ENCODE measurements at places on chromosomes 2 and 18. TPM values are rescaled to one million over a fixed set of nuclear protein-coding genes. Genes with fewer than 3 reads are reported as not detected.

The RGPD4 gene
- total RNA-seq = not detected

The RNF125 gene
- 4.6 TPM for total RNA-seq

The CHRNG gene
- not detected for total RNA-seq

The MYO5B gene
- total RNA-seq = 13.5 TPM

The ASNSD1 gene
- total RNA-seq = 48.2 TPM

The FBXO15 gene
- 1.8 TPM for total RNA-seq

The CD8A gene
- 3.4 TPM for total RNA-seq

The CAVIN2 gene
- 15.0 TPM for total RNA-seq

The GAL3ST2 gene
- total RNA-seq = 2.2 TPM

- no peaks in the 10 kb centered on the region for H3K27me3 ChIP-seq
- H3K27ac ChIP-seq = no peak overlapping the region
- no peaks in the 10 kb centered on the region for H3K4me1 ChIP-seq
- no peak overlapping the region for H3K4me3 ChIP-seq
- no peaks in the 10 kb centered on the region for H3K36me3 ChIP-seq
These were observed 152.4 kb downstream of the DYSF start for GRCh38 chr2:71605781-71606241.

- no peak for DNase-seq
- no peak overlapping the region for H3K4me3 ChIP-seq
- no peaks in the 10 kb centered on the region for H3K27me3 ChIP-seq
- H3K4me1 ChIP-seq = peaks cover 14% of the 10 kb centered on the region
These were observed 167.6 kb downstream of the AFF3 start for GRCh38 chr2:99974682-99975375.

DNA sequence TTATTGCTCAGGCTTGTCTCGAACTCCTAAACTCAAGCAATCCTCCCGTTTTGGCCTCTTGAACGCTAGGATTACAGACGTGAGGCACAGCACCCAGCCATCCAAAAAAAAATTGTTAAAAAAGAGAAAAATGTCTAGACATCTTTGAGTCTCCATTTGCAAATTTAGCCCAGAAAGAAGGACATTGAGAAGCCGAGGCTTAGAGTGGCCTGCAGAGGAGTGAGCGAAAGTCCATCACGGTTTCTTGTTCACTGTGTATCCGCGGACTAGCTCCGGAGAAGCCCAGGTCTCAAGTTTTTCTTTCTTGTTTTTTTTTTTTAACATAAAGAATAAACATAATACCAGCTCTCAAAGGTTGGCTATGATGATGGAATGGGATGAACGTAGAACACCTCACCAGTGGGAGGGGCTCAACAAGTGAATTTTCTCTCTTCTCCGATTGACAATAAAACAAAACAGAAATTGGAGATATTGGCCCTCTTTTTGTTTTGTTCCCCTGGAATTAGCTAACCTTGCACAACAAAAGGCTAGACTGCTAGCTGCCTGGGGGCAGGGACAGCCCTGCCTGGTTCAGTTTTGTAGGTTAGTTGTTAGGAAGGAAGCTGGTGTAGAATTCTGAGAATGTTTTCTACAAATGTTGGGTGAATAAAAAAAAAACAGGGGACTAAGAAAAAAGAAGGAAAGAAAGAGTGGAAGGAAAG is 163.4 kb downstream of the MYCN start:
- DNase-seq = no peak
- no peaks in the 10 kb centered on the region for H3K27me3 ChIP-seq
- H3K27ac ChIP-seq = no peak overlapping the region
- H3K4me1 ChIP-seq = no peaks in the 10 kb centered on the region
- no peak overlapping the region for H3K4me3 ChIP-seq

GRCh38 chr2:20200697-20201555 is 24.0 kb downstream of the SDC1 start:
- no peaks in the 10 kb centered on the region for H3K36me3 ChIP-seq
- no peak for DNase-seq
- H3K27me3 ChIP-seq = no peaks in the 10 kb centered on the region
- H3K4me1 ChIP-seq = no peaks in the 10 kb centered on the region

DNA sequence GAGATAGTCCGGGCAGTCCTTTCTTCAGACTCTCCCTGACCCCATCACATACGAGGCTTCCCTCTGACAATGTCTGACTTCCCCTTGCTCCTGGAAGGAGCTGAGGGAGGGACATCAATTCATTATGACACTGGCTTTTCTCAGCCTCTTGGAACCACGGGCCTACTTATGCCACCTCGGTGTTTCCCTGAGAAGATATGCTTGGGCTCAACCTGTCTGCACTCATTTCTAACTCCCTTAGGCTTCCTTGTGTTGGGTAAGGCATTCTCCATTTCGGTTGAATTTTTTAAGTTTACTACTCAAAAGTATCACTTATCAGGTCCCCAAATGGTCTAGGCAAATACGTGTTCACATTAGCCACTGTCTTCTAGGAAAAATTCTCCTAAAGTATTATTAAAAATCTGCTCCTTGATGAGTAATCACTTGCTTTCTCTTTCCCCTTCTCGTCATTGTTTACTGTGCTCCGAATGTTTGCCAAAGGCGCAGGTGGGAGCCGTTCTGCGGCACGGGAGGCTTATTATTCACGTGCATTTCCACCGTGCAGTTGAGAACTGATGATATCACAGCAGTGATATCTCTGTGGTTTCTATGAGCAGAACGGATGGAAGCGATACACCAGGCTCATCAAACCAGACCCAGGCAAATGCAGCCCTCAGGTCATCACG is 33.1 kb downstream of the ARL4C start:
- no peak overlapping the region for H3K27ac ChIP-seq
- no peaks in the 10 kb centered on the region for H3K4me1 ChIP-seq
- H3K4me3 ChIP-seq = no peak overlapping the region
- no peaks in the 10 kb centered on the region for H3K36me3 ChIP-seq
- no peak for DNase-seq
- no peaks in the 10 kb centered on the region for H3K27me3 ChIP-seq

DNA sequence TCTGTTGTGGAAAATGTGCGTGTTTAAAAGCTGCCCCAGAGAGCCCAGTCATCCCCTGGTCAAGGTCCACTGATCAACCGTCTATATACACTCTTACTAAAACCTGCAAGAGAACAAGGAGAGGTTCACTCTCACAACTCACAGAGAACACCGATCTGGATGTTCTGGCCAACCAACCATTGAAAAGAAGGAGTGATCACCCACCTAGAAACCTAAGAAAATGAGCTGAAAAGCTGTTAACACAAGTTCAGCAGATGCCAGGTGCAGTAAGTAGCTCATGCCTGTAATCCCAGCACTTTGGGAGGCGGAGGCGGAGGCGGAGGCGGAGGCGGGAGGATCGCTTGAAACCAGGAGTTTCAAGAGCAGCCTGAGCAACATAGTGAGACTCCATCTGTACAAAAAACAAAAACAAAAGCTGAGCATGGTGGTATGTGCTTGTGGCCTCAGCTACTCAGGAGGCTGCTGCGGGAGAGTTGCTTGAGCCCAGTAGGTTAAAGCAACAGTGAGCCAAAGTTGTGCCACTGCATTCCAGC is 14.5 kb downstream of the ATG16L1 start:
- H3K4me3 ChIP-seq = no peak overlapping the region
- DNase-seq = no peak
- H3K27me3 ChIP-seq = no peaks in the 10 kb centered on the region
- peaks cover 60% of the 10 kb centered on the region for H3K36me3 ChIP-seq
- H3K27ac ChIP-seq = no peak overlapping the region

- H3K36me3 ChIP-seq = peaks cover 27% of the 10 kb centered on the region
- no peaks in the 10 kb centered on the region for H3K27me3 ChIP-seq
- DNase-seq = no peak
- peak overlapping the region; percentile 51 for H3K27ac ChIP-seq
These were observed 120.7 kb downstream of the FEZ2 start for GRCh38 chr2:36477315-36477714.

DNA sequence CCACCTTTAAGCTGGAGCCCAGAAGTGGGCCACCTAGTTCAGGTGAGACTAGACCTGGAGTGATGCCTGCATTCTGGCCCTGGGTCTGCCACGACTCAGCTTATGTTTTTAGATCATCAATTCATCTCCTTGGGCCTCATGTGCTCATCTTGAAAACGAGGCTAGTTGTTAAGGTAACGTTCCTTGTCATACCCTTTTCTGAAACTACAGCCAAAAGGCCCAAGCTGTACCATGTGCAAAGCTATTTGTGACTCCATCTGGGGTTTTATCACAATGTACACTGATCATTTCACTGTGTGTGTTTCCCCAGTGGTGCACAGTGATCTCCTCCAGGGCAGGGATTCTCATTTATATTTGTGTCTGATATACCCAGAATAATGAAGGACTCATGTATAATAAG is 138.4 kb upstream of the COPS8 start:
- no peak overlapping the region for H3K4me3 ChIP-seq
- no peaks in the 10 kb centered on the region for H3K27me3 ChIP-seq
- no peak overlapping the region for H3K27ac ChIP-seq
- no peak for DNase-seq
- no peaks in the 10 kb centered on the region for H3K4me1 ChIP-seq
- no peaks in the 10 kb centered on the region for H3K36me3 ChIP-seq

DNA sequence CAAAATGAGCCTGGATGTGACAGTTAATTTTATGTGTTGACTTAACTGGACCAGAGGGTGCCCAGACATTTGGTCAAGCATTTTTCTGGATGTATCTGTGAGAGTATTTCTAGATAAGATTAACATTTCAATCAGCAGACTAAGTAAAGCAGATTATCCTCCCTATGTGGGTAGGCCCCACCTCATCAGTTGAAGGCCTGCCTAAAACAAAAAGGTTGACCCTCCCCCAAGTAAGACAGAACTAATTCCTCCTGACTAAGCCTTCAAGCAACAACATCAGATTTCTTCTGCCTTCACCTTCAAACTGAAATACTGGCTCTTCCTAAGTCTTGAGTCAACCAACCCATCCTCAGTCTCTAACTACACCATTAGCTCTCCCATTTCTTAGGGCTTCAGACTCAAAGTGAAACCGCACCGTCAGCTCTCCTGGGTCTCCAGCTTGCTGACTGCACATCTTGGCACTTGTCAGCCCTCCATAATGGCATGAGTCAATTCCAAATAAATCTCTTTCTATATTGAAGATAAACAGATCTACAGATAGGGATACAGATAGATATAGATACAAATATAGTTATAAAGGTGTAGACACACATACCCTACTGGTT is 47.9 kb downstream of the MEMO1 start:
- H3K36me3 ChIP-seq = peaks cover 3% of the 10 kb centered on the region
- H3K4me1 ChIP-seq = no peaks in the 10 kb centered on the region
- no peaks in the 10 kb centered on the region for H3K27me3 ChIP-seq
- no peak for DNase-seq
- H3K4me3 ChIP-seq = no peak overlapping the region

- peaks cover 2% of the 10 kb centered on the region for H3K36me3 ChIP-seq
- no peak overlapping the region for H3K27ac ChIP-seq
- no peaks in the 10 kb centered on the region for H3K27me3 ChIP-seq
These were observed 16.9 kb downstream of the SLC66A2 start for GRCh38 chr18:79934311-79935097.

GRCh38 chr2:176418768-176419167 is 149.5 kb downstream of the MTX2 start:
- peak overlapping the region; percentile 43 for H3K27ac ChIP-seq
- no peaks in the 10 kb centered on the region for H3K36me3 ChIP-seq
- DNase-seq = no peak
- H3K4me3 ChIP-seq = no peak overlapping the region
- H3K27me3 ChIP-seq = no peaks in the 10 kb centered on the region

- DNase-seq = no peak
- H3K36me3 ChIP-seq = peaks cover 3% of the 10 kb centered on the region
- peaks cover 36% of the 10 kb centered on the region for H3K4me1 ChIP-seq
- no peaks in the 10 kb centered on the region for H3K27me3 ChIP-seq
- H3K27ac ChIP-seq = no peak overlapping the region
These were observed 161.1 kb downstream of the GFPT1 start for GRCh38 chr2:69225933-69226332.

GRCh38 chr2:203175371-203175770 is 63.4 kb upstream of the CYP20A1 start:
- DNase-seq = no peak
- peaks cover 12% of the 10 kb centered on the region for H3K4me1 ChIP-seq
- peaks cover 31% of the 10 kb centered on the region for H3K36me3 ChIP-seq
- peak overlapping the region; percentile 15 for H3K27ac ChIP-seq

GRCh38 chr18:8084160-8084559 is 517.0 kb downstream of the PTPRM start:
- H3K4me3 ChIP-seq = no peak overlapping the region
- no peak for DNase-seq
- no peaks in the 10 kb centered on the region for H3K4me1 ChIP-seq

DNA sequence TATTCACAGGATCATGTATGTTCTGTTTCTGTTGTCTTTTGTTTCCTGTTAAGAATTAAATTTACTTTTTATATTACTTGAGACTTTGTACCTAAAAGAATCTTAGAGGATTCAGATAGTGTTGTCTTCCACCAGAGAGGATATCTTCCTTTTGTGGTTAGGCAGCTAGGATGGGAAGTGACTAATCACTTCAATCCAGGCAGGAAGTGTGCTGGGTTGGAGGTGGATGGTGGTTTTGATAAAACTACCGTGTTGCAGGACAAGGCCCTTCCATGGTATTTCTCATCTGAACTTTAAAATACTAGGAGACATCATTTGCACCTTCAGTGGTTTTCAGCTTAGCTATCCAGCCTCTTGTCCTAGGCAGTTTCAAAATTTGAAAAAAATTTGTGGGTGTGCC is 728.6 kb upstream of the CDH2 start:
- H3K4me3 ChIP-seq = no peak overlapping the region
- no peaks in the 10 kb centered on the region for H3K36me3 ChIP-seq
- no peak for DNase-seq
- no peaks in the 10 kb centered on the region for H3K4me1 ChIP-seq

DNA sequence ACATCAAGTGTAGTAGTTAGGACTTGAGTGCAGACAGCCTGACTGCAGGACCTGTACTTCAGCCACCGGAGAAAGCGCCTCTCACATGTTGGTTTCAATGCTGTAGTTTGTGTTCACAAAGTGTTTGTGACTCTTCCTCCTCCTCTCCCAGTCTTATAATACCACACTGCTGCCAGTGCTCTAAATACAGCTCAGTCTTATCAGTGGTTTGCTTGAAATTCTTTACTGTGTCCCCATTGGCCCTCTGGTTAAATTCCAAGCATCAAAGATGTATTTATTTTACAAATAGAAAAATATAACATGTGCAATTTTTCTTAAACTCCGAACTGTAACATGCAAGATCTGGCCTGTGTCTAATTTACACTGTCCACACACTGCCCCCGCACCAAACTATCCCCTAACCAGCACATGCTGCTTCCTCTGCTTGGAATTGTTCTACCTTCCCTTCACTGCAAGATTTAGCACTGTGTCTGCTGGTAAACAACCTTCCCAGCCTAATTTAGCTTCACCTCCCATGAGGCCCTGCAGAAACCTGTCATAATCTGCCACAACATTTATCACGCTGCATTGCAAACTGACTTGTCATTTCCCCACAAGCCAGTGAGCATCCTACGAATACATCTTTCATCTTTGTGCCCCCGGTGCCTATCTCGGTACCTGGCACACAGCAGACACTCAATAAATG is 77.1 kb downstream of the SUMO1 start:
- H3K36me3 ChIP-seq = no peaks in the 10 kb centered on the region
- no peaks in the 10 kb centered on the region for H3K4me1 ChIP-seq
- no peak overlapping the region for H3K4me3 ChIP-seq
- no peak overlapping the region for H3K27ac ChIP-seq

DNA sequence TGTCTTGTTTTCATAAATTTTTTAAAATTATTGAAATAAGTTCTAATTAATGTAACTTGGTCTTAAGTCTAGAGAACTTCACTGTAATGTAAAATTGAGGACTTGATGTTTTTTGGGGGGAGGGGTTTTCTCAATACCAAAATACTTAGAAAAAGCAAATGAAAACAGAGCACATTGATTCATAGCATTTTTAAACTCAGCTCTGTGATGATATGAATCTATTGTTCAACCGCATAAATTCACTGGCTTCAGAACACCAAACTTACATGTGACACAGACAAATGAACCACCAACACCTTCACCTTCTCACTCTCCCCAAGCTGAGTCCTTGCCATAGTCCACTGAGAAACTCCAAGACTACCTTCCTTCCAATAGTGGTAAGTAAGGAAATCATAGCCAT is 108.2 kb downstream of the ZNF521 start:
- no peaks in the 10 kb centered on the region for H3K36me3 ChIP-seq
- DNase-seq = no peak
- no peak overlapping the region for H3K4me3 ChIP-seq
- no peaks in the 10 kb centered on the region for H3K4me1 ChIP-seq
- no peak overlapping the region for H3K27ac ChIP-seq

All from thoracic aorta (tissue), 2 donors.